ENCODE measurements at places on chromosomes 12 and 14.

GRCh38 chr14:81723956-81724355 lies 190.3 kb upstream of the SEL1L start:
- DNase-seq = no peak

GRCh38 chr14:22551605-22551997 lies 37.4 kb downstream of the DAD1 start:
- DNase-seq = no peak

DNA sequence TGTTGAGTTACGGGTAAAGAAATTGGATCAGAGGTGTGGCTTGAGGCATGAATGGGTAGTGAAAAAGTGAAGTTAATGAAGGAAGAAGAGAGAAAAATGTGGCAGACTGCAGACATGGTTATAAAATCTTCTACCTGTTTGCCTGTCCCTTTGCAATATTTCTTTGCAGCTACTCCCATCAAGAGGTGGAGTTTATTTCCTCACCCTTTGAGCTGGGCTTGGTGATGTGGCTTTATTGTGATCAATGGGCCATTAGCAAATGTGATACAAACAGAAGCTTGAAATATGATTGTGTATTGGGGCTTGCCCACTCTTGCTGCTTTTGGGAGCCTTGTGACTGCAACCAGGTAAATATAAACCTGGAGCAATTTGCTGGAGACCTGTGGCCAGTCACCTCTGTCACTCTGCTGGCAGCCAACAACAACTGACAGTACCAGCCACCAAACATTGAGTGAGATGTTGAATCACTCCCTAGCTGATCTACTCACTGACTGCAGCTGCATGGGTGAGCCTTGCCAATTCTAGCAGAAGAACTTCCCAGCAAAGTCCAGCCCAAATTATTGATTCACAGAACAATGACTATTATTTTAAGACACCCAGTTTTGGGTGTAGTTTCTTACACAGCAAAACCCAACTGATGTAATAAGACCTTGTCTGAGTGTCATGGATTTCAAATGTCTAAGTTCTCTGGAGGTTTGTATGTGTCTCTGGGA lies 151.0 kb upstream of the ATP2B1 start:
- no peak for DNase-seq

DNA sequence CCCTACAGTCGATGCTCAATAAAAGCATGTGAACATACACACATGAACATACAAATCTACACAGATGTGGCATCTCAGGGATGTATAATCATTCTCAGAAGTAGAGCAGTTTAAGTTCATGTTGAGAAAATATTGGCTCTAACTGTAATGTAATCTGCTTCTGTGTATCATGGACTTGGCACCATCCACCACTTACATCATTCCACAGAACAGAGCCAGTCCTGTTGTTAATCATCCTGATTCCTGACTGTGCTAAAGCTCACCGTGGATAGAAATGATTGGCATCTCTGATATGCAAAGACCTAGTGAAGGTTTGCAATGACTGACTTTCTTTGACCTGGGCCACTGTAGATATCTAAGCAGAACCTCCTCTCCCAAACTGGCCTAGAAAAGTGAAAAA lies 1141.3 kb downstream of the BCL11B start:
- no peak for DNase-seq

DNA sequence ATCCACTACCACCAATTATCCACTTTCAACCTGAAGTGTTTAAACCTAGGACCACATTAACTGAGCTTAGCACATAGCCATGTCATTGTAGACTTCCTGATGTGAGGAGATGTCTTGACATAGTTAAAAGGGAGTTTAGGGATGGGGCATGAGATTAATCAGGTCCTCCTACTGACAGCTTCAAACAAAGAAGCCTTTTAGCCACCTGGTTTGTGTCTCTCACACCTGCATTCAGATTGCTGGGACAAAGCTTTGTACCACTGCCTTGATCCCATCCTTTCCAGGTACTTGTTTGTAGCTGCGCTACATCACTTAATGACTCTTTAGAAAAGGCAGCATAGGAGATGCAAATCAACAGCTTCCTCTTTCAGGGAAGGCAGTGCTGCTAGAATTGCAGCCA lies 340.7 kb upstream of the DDHD1 start:
- no peak for DNase-seq

DNA sequence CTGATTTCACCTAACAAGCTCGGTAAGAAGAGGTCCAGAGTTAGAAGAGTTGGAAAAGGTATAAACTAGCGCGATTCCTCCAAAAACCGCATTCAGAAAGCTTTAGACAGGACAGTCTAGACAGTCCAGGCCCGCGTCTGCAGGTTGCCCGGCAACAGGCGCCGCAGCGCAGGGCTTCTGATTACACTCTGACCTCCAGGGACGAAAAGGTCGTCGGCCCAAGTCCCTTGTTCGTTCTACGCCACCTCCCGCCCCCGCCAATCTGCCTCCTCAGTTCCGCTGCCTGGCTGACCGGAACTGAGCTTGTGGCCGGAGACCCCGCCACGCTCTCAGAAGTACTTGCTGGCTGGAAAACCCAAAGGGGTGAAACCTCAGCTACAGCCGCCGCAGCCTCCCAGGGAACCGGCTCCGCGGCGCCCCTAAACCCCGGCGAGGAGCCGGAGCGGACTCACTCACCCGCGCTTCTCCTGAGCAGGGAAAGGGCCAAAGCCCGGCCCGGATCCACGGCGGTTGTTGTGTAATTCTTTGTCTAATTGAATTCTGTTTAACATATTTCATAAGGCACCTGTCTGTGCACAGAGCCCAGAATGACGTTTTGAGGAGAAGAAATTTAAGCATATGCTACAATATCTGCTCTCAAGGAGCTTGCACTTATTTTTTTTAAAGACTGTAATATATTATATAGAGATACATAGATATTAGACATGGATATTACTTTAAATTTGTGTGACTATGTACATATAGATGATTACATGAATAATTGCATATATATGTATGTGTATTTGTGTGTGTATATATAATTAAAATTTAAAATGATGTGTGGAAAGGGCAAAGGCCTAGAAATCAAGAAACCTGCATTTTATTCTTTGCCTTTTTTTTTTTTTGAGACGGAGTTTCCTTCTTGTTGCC lies at the start of gene CAPS2:
Gene CAPS2 (minus strand): TSS at position 407 of the 909 bp plus-strand sequence. CDS start 3,826 bp downstream, outside the sequence.
- peak; percentile 71 for DNase-seq

DNA sequence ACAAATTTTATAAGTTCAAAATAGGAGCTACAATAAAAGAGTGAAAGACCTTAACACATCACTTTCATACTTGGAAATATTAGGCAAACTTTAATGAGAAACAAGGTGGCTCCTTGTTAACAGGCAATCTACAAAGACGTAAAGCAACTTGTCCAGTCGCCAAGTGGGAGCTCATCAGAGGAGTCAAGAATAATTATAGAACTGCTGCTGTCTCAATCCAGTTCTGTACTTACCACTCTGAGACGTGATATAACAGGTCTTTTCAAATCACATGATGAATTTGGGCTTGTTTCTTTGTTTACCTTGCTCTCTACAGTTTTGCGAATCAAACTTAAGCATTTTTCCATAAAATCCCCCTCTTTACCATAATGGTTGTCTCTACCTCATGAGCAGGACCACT lies 3.6 kb downstream of the YBX3 start:
- no peak for DNase-seq

DNA sequence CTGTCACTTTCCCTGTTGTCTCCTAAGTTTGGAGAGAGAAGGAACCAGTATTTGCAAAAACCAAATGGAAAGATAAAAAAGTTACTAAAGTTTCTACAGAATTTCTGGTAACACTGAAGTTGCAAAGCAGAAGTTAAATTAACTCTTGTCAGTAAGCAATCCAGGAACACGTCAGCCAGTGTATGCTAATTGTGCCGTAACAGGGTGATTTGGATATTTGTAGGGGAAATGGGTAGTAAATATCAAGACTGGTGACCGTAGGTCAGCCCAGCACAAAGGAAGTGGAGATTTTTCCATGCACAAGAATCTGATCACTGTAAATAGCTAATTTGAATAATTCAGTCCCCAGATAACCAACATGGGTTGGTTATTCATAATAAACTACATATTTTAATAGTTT lies 2.3 kb downstream of the CDKN1B start:
- no peak for DNase-seq

GRCh38 chr12:40565029-40565633 lies 127.1 kb upstream of the CNTN1 start:
- no peak for DNase-seq

GRCh38 chr14:30855345-30856037 lies 18.9 kb upstream of the COCH start:
- no peak for DNase-seq

GRCh38 chr12:84492351-84492883 lies 420.2 kb downstream of the SLC6A15 start:
- no peak for DNase-seq

GRCh38 chr14:24430143-24430681 lies 458 bp downstream of the KHNYN start:
- peak; percentile 53 for DNase-seq

DNA sequence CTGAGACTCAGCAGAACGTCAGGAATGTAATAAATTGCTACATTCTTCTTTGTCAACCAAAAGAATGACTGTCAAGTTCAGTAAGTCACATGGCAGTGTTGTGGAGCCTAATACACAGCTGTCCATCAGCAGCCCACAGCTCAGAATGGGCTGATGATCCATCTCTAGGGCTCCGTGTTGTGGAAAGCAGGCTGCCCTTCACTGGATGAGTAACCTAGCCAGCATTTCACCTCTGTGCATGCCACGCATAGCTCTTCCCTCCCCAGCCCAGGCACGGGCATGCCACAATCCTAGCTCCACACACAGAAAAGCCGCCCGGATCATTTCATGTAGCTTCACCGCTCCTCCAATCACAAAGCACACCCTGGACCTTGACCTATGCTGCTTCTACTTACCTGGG lies 878.0 kb upstream of the TMEM132C start:
- no peak for DNase-seq

- DNase-seq = no peak
Observed at GRCh38 chr12:64064706-64065105, 157.4 kb downstream of the KICS2 start.

GRCh38 chr12:127774828-127775227 lies 492.1 kb upstream of the TMEM132C start:
- DNase-seq = no peak

DNA sequence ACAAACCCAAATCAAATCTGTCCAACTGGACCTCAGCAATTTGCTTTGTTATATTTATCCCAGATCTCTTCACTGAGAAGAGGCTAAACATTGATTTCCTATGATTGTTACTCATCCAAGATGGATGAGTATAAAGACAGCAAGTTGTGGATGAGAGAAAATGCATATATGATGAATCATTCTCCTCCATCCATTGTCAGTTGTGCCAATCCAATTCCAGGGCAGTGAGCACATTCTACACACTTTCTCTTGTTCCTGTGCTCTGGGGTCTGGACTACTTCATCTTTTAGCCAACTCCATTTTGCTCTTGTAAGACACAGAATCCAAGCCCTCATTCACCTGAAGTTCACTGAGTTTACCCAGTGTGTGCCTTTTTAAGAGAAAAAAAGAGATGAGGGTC lies 105.7 kb downstream of the GCH1 start:
- DNase-seq = no peak

DNA sequence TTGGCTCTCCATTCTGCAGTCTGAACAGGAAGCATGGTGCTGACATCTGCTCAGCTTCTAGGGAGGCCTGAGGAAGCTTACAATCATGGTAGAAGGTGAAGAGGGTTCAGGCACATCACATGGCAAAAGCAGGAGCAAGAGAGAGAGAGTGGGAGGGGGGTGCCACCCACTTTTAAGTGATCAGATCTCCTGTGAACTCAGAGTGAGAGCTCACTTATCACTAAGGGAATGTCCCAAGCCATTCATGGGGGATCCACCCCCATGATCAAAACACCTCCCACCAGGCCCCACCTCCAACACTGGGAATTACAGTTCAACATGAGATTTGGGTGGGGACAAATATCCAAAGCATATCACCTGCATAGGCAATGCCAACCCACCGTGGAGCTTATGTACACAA lies 9.8 kb upstream of the GNG2 start:
- DNase-seq = no peak

DNA sequence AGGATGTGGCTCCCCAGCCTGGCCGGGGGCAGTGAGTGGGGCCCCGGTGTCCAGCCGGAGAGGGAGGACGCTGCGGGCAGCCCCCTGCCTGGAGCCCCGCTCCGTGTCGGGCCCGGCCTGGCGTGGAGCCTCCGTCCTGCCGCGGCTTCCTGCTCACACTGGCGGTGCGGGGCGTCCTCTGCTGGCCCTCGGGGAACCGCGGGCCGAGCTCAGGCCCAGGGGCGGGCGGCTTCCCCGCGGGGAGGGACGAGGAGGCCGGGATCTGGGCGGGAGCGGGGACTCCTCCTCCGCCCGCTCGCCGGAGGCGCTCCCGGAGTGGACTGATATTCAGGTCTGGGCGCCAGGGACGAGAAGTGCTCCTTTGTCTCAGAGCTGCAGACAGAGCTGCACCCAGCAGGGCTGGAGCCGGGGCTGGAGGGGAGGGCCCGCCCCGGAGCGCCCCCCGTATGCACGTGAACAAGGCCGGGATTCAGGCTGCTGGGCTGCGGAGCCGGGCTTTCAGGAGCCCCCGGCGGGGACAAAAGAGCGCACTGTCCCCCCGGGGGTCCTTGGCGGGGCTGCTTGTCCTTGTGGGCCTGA lies 2.2 kb downstream of the MMP17 start:
- no peak for DNase-seq

DNA sequence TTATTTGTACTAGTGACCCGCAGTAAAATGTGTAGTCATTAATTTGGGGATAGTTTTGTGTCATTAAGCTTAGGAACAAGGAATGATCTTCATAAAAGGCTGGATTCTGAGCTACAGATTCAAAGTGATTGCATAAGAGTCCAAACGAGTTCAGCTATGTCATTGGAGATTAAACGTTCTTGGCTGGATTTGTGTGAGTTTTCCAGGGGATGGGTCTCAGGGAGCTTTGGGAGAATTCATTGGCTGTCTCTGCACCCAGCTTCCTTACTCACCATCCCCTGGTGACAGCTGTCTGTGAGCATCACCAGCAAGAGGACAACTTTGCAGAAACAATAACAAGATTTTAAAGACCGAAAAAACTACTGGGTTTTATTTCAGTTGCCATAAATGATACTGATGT lies 130.4 kb downstream of the DAAM1 start:
- DNase-seq = no peak

DNA sequence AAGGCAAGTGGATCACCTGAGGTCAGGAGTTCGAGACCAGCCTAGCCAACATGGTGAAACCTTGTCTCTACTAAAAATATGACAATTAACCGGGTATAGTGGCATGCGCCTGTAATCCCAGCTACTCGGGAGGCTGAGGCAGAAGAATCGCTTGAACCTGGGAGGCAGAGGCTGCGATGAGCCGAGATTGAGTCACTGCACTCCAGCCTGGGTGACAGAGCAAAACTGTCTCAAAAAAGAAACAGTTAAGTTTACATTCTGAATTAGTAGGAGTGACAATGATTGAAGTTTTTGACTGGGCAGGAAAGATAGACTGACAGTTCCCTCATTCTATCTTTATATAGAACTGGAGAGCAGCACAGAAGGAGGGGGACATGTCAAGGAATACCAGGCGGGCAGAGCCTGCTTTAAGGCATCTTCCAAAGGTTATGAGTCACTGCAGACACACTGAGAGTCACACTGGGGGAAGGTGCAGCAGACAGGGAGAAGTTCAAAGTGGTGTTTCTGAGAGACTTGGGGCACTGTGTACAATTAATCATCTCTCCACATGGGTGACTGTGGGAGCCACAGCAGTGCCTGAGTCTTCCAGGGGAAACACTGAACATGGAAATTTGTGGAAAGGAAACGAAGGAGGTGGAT lies 42.8 kb upstream of the RNASE3 start:
- DNase-seq = no peak

All from activated naive CD4-positive, alpha-beta T cell treated with anti-CD3 and anti-CD28 coated beads, Interleukin-2, amount 50 U/mL, for 16 hours (primary cell).